ENCODE measurements at places on chromosomes 2 and 18.

GRCh38 chr2:191366199-191366598, 121.0 kb downstream of the MYO1B start:
- DNase-seq, result no peak

DNA sequence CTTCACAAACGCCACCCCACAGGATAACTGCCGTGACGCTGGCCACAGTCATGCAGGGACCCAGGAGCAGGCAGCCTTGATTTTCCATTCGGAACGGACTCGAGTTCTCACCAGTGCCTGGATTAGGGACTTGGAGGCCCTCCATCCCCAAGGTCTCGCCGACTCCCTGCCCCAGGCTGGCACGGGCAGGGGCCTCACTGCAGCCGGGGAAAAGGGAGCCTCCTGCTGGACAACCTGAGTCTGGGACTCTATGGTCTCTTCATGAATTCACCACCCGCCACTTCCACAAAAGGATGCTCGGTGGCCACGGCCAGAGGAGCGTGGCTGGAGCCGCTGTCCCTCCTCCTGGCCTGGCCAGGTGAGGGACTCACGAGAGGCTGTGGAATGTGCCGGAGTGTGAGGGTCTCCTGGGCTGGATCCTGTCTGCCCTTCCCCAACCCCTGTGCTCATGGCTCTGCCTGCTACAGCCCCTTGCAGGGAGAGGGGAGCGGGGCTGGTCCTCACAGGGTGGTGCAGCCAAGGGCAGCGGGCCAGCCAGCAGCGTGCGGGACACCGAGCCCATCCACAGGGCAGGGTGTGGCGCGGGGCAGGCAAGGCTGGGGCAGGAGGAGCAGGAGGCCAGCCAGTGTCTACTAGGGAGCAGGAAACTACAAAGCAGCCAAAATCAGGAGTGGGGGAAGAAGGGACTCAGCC, 42.3 kb downstream of the AQP12A start:
- DNase-seq, result peak; percentile 15

DNA sequence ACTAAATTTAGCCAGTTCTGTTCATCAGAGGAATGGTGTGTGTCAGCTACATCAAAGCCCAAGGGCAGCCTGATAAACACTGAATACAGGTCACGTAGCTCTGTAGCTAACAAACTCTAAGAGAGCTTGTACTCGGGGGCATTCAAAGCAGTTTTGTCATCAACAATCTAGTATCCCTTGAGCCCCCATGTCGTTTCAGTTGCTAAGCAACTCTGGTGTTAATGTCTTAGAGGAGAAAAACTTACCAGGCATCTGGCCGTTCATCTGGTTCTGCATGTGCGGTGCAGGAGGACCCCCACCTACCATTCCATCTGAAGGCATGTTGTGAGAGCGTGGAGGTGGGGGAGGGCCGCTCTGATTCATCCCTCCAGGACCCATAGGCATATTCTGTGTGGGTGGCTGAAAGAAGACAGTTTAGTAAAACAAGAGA, 33.1 kb downstream of the SS18 start:
- no peak for DNase-seq

DNA sequence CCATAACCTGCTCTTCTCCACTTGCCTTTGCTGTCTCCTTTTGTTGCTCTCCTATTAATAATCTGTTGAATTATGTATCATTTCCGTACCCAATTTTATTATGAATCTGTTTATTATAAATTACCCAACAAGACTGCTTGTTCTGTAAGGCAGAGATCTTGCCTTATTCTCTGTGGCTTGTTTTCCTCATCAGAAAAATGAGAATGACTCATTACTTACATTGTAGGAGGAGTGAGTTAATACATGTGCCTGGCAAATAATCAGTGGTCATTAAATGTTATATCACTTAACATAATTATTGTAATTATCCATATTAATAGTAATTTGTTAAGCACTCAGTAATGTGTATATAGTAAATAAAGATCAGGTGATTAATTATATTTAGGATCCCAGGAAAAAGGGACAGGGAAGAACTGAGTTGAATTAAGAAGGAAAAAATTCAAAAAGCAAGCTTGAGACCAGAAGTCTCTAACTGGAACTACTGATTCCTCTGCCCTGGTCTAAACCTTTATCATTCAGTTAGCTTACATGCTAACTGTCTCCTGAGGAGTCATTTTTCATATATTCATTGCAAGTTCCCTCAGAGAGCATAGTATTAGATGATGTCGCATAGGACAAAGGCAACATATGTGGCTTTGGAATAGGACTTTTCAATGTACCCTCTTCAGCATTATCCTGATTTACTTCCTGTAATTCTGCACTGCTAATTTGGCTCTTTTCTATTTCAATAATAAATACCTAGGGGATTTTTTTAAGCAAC, 335.7 kb downstream of the GALNT13 start:
- no peak for DNase-seq

GRCh38 chr2:111102216-111102615, 18.5 kb upstream of the BCL2L11 start:
- no peak for DNase-seq

DNA sequence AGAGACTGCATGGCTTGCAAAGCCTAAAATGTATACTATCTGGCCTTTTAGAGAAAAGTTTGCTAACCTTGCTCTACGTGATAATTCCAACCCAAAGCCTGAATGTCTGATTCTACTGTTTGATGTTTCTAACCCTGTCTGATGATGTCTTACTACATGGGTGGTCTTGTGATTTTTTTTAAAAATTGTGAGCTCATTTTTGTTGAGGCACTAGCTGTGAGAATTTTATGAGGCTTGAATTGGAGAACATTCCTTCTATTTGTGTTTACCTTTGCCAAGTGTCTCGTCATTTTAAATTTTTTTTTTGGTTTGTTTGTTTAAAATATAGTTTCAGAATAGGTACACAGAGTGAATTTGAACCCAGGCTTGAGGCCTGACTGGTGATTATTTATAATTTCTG, 15.2 kb upstream of the LTBP1 start:
- no peak for DNase-seq

- no peak for DNase-seq
Measured at GRCh38 chr2:239329284-239329971, 71.4 kb downstream of the HDAC4 start.

DNA sequence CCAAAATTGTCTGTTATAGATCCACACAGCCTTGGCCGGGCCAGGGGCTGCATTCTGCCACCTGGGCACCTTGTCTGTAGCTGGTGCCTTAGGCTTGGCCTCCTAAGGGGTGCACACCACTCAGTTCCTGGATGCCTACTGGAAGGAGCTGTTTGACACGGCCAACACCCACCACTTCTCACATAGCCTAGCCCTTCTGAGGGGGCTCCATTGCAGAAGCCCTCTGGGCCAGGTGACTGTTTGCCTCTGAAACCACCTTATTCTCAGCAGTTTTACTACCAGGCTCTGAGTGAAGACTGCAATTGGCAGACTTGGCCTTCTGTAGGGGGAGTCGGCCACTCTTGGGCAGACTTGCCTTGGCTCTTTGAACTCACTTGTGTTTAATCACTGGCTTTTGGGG, 39.5 kb downstream of the EPHA4 start:
- no peak for DNase-seq

DNA sequence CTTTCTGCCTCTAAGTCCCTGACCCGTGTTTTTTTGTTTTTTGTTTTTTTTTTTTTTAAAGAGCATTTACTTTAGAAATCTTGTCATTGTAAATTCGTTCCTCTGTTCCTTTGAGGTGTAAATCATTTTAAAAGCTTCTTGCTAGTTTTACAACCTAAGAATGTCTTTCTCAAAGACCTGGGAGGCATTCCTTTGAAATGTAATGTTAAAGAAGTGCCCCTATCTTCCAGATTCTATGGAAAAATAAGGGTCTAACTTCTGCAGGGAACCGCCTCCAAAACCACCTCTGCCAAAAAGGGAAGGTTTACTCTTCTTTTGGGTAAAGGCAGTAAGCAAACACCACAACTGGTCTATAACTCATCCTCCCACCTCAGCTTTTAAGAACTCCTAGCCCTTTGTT, 259.6 kb upstream of the ZNF804A start:
- DNase-seq, result no peak

- DNase-seq, result no peak
Measured at GRCh38 chr18:61833387-61833786, 59.4 kb downstream of the RNF152 start.

GRCh38 chr2:221429741-221430491, 142.2 kb downstream of the EPHA4 start:
- no peak for DNase-seq

Data from erythroblast (primary cell).